ENCODE measurements at places on chromosomes 5 and 9.

DNA sequence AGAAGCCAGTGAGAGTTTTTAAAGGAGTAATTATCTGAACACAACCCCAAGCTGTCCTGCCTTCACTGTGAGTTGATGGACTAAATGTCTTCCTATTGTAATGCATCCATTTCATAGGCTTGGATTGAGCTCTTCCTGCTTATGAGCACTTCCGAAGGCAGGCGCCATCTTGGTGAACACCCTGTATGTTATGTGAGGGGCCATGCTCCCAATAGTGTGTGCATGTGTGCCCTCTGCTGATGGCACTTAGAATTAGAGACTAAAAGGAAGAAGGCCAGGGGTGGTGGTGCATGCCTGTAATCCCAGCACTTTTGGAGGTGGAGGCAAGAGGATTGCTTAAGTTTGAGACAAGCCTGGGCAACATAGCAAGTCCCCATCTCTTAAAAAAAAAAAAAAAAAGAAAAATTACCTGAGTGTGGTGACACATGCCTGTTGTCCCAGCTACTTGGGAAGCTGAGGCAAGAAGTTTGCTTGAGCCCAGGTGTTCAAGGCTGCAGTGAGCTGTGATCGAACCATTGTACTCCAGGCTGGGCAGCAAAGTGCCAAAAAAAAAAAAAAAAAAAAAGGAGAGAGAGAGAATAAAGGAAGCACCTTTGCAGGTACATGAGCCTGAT is 65.0 kb downstream of the C9orf152 start:
- no peak for DNase-seq

- no peak for DNase-seq
Observed at GRCh38 chr5:179258001-179258921, 87.0 kb downstream of the ADAMTS2 start.

GRCh38 chr9:107541523-107541922 is 52.0 kb upstream of the KLF4 start:
- DNase-seq = no peak

DNA sequence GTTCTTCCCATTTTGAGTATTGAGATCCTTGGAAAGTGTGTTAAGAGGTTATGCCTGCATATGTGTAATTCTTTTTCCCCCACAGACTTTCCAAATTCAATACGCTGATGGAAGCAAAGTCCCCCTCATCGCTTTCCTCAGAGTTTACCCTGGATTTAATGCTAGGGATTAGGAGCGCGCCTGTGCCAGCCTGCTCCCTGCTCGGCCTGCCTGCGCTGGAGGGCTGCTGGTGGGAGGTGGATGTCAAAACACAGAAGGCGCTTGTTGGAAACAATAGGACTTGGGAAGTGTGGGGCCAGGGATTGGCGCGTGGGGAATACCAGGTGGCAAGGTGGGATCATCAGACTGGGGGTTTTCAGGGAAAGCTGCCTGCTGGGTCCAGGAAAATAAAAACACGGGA is 39.8 kb upstream of the PTCH1 start:
- no peak for DNase-seq

- DNase-seq = no peak
Observed at GRCh38 chr5:25458628-25459027, 813.9 kb upstream of the CDH10 start.

- no peak for DNase-seq
Observed at GRCh38 chr5:67680099-67680498, 483.5 kb upstream of the CD180 start.

DNA sequence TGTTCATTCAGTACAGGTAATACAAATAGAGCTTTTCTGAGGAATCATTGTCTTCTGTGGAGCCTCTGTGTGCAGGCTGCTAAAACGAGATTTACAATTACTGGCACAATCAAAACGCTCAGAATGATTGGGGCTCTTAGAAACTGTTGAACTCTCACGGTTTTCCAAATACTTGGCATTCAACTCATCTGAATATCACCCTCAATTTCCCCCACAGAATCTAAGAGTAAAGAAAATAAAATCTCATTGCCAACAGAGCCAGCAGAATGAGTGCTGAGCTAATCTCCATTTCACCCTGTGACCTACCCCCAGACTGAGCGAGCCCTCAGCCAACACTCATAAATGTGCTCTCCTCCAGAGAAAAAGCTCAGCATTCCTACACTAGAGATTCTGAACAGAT is 35.3 kb upstream of the TMED7 start:
- DNase-seq = no peak

GRCh38 chr9:131728961-131729360 is 10.9 kb downstream of the RAPGEF1 start:
- peak; percentile 42 for DNase-seq

- no peak for DNase-seq
Observed at GRCh38 chr5:100950985-100951384, 47.9 kb upstream of the ST8SIA4 start.

- no peak for DNase-seq
Observed at GRCh38 chr5:71681296-71681695, 37.8 kb upstream of the CARTPT start.

GRCh38 chr9:75088646-75089372 is 495 bp downstream of the OSTF1 start:
- no peak for DNase-seq

DNA sequence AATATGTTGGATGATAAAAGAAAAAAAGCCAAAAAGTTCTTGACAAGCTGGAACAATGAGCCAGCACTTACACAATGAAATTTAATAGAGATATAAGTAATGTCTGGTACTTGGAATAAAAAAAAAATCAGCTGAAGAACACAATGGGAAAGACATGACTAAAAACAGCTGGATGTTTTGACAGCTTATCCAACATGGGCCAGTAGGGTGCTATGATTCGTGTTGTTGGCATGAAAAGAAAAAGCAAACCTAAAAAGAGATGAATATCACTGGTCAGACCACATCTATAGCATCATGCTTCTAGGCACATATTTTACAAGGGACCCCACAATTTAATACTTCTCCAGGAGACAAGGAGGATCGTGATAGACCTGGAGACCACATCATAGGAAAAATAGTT is 175.3 kb downstream of the ARL15 start:
- DNase-seq = no peak

- no peak for DNase-seq
Observed at GRCh38 chr5:25357605-25358004, 712.8 kb upstream of the CDH10 start.

GRCh38 chr5:145847499-145848497 is 12.7 kb upstream of the PRELID2 start:
- DNase-seq = no peak

- DNase-seq = no peak
Observed at GRCh38 chr9:125262294-125262991, 817 bp downstream of the GAPVD1 start.

- no peak for DNase-seq
Observed at GRCh38 chr9:14094491-14094890, 219.4 kb downstream of the NFIB start.

DNA sequence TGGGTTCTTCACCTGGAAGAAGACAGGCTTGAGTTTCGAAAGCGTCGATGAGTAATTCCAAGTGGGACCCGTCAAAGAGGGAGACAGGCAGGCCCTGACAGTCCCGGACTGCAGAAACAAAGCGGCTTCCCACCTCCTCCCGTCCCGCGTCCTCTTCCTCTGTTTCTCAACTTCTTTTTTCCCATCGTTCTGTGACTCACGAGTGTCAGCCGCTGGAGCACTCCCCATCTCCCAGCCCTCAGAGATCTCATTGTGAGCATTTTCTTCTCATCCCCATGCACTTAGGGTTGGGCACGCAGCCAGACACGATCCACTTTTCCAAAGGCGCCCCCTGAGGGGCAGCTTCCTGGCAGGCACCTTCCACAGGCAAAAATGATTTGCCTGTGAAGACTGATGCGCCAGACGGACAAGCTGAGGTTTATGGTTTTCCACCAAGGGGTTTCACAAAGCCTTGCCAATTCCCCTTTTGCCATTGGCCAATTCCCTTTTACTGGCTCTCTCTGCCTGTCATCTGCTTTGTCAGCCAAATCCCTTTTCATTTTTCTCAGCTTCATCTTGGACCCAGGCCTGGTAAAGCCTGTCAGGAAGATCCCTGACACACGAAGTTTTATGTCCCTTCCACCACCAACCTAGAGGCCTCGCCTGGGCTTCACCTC is 86.5 kb upstream of the ANKRD55 start:
- no peak for DNase-seq

GRCh38 chr9:97740848-97741821 is 44.0 kb upstream of the XPA start:
- DNase-seq = no peak

- DNase-seq = no peak
Observed at GRCh38 chr5:143582869-143583268, 179.4 kb upstream of the NR3C1 start.

GRCh38 chr9:7318920-7319319 is 480.7 kb downstream of the DMAC1 start:
- no peak for DNase-seq

- DNase-seq = no peak
Observed at GRCh38 chr9:20624201-20625002, 2.1 kb upstream of the MLLT3 start.

DNA sequence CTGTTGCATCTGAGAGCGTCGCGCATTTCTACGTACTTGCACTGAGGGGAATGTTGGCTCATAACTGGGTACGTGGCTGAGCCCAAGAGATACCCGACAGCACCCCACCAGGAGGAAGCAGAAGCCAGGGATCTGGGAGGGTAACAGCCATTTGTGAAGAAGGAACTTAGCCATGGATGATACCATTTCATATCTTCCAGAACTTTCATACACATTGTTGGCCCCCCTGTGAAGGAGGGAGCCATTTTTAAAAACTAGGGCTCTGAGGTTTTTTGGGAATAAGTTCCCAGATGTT is 101.4 kb upstream of the SLC44A1 start:
- no peak for DNase-seq

GRCh38 chr9:22975951-22976350 is 529.3 kb downstream of the DMRTA1 start:
- DNase-seq = no peak

GRCh38 chr5:166979307-166979895 is 1312.0 kb upstream of the WWC1 start:
- DNase-seq = no peak

DNA sequence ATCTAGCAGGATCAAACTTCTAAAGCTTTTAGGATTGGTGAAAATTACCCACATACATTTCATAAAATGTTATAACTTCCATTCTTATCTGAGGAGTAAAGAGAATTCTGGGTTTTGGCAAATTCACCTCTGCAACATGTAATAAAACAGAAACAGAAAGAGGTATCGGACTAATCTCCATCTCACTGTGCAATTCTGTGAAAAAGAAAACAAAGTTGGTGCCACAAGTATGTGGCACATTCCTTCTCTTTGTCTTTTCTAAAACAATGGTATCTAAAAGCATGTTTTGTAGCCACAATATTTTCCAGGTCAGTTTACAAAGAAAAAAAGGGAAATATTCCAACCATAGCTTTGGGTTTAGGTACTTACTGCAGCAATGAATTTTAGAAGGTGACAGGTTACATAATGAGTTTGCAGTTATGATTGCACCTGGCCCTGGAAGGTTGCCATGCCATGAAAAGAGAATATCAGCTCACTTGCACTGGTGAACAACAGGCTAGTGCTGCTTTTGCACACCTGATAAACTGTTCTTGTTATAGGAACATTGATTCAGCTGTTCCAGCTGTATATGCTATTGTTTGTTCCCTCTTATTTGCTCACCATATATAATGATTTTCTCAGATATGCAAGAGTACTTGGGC is 491.3 kb upstream of the MEF2C start:
- no peak for DNase-seq

DNA sequence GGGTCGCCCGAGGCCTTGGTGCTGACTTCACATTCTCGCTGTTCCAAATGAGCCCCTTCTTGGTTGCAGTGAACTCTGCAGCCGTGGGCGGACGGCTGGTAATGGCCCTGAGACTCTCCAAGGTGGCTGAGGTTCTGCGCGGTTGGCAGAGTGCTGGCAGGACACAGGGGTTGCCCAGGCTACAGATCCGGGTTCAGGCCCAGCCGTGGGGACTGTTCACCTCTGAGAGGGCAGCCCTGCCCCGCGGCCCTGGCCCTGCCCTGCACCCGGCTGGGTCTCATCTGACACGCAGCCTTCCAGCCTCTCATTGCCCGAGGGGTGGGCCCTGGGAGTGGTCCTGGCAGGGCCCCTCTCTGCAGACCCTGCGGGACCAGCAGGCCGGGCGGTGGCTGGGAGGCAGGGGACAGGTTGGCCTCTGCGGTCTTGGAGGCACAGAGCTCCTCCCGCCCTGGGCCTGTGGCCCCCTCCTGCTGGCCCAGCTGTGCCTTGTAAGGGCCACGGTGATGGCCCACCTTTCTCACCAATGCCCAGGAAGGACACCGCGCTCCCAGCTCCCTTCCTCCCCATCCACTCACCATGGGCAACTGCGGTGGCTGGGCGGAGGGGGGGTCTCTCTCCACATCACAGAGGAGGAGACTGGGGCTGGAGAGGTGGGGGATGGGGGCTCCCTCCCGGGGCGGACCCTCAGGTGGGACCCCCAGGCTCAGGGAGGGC is 51.6 kb downstream of the AHRR start:
- no peak for DNase-seq

DNA sequence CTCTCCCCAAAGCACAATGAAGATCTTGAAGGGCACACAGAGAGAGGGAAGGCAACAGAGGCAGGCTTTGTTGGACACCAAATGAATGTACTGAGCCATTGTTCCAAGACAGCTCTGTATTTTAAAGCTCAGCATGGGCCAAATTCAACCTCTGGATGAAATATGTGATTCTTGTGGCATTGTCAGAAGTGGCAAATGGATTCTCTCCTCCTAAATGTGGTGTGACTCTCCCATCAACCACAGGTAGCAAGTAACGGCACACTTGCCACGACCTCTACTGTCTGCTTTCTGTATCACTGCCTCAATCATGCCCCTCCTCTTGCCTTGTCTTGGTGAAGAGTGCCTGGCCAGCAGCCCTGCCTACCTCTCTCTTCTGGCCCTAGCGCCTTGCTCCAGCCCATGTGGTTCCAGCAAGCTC is 6.1 kb upstream of the MOB3B start:
- DNase-seq = no peak

DNA sequence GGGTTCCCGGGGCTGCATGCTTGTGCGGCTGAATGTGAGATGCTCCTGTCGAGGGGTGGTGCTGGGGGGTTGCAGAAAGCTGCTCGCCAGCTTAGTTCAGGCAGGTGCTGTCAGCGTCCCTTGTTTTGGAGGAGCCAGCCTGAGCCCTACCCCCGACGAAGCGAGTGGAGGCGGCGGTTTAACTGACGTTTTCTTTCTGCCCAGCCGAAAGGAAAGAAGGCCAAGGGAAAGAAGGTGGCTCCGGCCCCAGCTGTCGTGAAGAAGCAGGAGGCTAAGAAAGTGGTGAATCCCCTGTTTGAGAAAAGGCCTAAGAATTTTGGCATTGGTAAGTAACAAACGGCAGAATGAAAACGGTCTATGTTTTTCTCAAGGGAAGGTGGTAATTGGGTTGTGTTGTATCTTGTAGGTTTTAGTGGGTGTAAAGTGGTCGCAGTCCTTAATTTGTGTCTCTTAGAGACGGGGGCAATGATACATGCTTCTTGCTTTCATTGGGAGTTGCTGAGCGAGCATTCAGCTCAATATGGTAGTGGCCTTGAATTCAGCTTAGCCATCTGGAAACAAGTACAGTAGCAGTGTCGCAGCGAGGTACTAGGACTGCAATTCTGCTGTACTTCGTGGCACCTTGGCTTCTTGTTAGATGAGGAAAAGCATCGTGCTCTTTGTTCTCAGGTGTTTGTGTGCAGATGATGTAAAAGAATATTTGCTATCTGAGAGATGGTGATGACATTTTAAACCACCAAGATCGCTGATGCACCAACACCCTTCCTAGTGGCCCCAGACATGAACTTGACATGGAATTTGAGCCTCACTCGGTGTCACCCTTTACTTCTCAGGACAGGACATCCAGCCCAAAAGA is 928 bp downstream of the RPL7A start:
- no peak for DNase-seq

Data from activated CD4-positive, CD25-positive, alpha-beta regulatory T cell treated with anti-CD3 and anti-CD28 coated beads, Interleukin-2, amount 50 U/mL, for 16 hours (primary cell).